Islet precursor cell (in vitro differentiated cells): ENCODE measurements at places on chromosomes 4 and X.

- no peak for DNase-seq
Observed at GRCh38 chr4:120829113-120829831, 93.3 kb downstream of the PRDM5 start.

DNA sequence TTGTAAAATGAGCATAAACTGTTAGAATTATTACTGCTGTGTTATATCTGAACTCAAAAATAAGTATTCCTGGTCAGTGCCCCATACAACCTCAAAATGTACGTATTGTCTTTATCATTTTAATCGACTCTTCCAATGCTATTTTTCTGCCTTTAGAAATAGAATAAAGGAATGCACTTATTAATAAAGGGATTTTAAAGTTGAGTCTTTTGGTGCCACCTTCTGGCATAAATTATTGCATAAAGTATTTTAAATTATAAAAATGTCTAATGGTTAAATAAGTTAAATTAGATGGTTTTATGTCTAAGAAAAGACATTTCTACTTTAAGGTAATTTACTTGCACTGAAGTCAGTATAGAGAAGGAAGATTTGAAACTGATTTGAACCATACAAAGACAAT is 424.0 kb upstream of the NDST4 start:
- no peak for DNase-seq

GRCh38 chrX:133586443-133586842 is 171.2 kb upstream of the GPC4 start:
- no peak for DNase-seq

- no peak for DNase-seq
Observed at GRCh38 chr4:139247700-139248238, 32.3 kb downstream of the MGARP start.

DNA sequence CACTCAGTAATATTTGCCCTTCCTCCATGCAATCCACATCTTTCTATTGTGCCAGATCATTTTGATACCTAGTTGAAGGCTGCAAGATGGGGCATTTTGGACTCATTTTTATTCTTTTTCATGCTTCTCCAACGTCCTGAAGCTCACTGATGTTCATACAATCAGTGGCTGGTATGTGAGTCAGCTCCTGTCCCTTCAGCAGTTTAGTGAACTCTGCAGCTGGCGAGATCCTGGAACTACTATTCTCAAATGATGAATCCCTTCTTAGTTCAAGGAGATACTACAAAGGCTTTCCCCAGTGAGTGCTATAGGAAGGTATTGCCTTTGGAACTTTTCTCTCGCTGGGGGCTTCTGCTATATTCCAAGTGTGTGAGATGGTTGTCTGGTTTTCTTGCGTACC is 9.6 kb upstream of the CCDC149 start:
- DNase-seq, result no peak

GRCh38 chr4:143721317-143721716 is 20.8 kb upstream of the FREM3 start:
- DNase-seq, result no peak

GRCh38 chr4:102596532-102596931 is 95.4 kb downstream of the NFKB1 start:
- DNase-seq, result no peak

DNA sequence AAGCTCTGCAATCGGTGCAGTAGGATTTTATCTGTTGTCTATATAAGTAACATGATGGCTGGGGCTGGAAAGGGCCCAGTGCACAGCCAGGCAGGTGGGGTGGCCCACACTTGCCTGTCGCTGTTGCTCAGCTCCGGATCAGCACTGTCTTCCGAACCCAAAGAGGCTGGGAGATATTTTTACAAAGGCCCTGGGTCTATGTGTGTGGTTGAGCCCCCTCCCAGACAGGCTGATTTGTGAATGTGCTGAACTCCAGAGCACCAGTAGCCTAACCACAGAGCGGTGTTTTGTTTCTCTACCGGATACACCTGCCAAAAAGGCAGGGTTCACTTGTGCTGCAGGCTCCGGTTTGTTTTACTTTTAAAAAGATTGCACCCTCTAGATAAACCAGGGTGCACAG is 33.5 kb upstream of the CHRNA9 start:
- DNase-seq, result no peak

DNA sequence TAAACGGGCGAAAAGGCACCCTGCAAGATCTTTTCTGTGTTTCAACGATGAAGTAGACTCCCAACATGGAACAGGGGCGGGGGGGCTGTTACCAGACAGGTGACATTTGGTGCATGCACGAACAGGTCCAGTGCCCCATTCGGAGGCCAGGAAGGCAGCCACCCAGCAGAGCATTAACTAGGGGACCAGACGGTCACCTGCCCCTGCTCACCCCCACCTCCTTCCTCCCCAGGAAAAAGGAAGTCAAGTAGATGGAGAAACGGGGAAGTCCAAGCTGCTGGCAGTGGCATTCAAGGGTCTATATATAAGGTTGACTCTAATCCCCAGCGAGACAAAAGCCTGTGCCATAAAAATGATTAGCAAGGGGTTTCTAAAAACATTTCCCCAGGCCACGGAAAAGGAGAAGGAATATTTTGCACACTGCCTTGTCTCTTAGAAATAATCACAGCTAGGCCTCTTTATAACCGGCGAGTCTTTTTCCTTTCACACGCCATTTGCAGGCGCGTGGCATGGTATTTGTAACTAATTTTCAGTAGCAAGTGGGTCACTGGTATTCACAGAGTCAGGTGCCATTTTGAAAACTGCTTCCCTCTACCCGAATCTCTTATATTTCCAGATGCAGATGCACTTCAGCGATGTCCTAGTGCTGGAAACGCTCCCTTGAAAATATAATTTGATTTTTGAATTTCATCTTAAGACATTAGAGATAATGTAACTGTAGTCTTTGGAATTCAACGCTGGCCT is 1.2 kb upstream of the TMSB4X start:
- no peak for DNase-seq

DNA sequence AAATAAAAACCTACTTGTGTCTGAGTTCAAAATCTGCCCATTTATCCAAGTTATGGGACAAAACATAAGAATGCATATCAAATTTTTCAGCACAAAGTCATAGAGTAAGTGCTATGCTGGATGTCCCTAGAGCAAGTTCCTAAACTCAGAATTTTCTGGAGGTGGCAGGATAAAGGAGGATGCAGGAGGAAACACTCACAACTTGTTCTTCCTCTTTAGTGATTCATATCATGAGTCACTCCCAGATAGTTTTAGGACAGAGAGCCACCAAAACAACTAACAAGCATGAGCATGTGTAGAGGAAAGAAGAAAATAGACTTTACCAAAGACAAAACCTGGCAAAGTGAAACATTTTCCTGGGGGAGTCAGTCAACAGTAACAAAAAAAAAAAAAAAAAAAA is 302.7 kb downstream of the KCTD8 start:
- DNase-seq, result no peak

DNA sequence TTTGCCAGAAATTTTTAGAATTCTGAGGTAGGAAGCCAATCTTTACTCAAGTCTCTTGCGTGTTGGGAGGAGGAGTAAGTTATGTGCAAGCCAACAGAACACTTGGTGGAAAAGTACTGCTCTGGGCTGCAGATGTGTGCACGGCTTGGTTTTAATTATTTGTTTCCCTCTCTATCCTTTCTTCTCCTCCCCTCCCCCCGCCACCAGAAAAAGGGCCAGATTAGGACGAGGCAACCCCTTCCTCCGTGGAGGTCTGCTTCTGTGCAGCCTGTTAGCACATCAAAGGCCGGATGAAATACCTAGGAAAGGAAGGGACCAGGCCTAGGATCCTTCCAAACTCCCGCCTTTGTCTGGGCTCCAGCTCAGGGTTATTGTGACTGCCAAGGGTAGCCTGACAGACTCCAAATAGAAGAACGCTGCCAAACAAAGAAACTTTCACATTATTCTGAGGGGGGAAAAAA is 1.0 kb upstream of the PGRMC1 start:
- peak; percentile 61 for DNase-seq

DNA sequence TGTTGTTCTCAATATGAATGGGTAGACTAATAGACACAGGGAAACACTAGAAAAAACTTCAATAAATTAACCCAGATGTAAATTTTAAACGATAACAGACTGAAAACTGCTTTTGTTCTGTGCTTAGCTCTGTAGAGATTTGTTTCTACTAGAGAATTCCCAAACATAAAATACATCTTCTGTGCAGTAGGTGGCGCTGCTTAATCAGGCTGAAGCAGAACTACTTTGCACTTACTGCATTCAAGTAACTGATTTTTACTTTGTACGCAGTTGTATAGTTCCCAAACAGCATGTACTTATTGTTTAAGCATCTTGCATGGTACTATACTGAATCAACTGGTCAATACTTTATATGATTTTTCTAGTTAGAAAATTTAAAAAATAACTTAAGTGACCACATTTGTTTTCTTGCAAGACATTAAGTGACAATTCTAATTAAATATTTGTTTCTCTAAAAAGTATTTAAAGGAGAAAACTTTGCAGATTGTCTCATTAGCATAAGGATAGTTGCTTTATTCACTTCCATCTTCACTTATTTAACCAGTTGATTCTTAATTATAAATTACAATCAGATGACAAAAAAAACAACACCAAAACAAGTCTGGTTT is 490.6 kb downstream of the IL15 start:
- peak; percentile 55 for DNase-seq

DNA sequence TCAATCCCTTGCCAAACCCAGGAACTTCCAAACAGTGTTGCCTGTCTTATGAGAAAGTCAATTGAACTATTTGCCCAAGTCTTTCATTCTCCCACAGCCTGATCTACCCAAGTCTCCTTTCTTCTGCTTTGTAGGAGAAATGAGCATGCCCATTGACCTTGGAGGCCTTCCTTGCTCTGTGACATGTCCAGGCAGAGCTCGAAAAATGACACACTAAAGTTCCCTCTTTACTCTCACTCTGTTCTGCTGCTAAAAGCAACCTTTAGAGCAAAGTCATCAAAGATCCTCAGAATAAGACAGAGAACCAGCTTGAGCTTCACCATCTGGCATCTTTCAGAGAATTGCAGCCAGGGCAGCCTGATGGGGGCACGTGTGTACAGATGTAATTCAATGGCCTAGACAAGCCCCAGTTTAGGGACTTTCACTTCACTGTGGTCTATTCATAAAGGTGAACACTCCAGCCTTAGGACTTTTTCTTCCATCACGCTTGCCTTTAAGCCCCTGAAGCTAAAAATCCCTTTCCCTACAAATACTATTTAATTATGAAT is 136.4 kb downstream of the AMELX start:
- no peak for DNase-seq

DNA sequence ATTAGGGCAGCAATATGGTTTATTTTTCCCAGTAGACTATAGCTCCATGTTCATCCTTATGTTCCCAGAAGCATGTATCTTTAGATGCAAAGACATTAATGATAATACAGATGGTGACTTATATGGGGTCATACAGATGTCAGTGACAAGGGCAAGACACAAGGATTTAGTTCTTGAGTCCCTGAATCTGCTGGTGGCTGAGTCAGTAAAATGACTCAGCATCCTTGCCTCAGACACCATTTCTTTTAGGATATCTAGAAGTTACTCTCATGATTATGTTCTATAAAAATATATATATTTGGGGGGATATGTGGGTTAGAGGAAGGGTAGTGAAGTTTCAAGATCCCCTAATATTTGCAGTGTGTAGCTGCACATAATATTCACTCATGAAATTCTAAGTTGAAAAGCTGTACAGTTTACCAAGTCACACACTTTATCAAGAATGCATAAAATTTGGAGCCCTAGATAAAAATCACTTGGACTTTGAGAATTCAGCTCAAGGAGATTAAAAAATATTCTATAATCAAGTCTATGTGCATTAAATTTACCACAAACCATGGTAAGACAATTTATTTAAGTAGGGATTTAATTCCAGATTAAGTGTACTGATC is 101.9 kb downstream of the LNX1 start:
- no peak for DNase-seq

DNA sequence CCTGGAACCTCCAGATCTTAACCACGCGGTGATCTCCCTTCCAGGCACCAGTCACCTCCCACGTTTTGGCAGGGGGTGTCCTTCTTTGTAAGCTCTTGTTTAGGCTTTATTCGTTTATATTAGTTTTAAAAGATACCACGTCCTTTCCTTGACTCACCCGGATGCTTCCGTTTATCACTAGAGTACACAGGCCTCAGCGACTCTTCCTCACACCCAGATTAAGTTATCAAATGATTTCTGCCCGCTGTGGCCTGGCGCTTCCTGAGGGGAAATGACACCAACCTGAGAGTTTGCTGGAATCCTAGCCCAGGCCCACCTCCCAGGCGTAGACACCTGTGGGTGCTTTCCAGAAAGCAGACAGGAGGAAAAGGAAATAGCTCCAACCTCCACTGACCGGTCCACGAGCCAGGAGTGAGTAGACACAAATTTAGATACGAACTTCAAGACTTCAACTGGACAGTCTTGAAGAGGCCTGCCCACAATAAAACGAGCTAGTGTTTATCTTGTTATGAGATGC is 756 bp upstream of the ADAMTS3 start:
- DNase-seq, result no peak

DNA sequence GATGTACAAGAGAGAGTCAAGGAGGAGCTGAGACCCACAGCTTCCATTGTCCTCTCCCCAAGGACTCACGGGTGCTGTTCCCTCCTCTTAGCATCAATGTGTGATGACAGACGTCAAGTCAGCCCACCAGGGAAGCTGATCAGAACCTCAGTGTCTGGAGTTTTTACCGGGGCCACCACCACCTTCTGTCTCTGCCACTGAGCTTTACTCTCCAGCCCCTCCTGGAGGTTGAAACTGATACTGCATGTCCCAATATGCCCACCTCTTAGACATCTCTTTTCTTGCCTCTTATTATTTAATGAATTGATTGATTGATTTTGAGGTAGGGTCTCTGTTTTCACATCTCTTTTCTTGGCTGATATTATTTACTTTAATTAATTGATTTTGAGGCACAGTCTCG is 10.3 kb upstream of the AKAP17A start:
- peak; percentile 57 for DNase-seq

GRCh38 chrX:928606-929005 is 283.8 kb downstream of the CRLF2 start:
- DNase-seq, result no peak

DNA sequence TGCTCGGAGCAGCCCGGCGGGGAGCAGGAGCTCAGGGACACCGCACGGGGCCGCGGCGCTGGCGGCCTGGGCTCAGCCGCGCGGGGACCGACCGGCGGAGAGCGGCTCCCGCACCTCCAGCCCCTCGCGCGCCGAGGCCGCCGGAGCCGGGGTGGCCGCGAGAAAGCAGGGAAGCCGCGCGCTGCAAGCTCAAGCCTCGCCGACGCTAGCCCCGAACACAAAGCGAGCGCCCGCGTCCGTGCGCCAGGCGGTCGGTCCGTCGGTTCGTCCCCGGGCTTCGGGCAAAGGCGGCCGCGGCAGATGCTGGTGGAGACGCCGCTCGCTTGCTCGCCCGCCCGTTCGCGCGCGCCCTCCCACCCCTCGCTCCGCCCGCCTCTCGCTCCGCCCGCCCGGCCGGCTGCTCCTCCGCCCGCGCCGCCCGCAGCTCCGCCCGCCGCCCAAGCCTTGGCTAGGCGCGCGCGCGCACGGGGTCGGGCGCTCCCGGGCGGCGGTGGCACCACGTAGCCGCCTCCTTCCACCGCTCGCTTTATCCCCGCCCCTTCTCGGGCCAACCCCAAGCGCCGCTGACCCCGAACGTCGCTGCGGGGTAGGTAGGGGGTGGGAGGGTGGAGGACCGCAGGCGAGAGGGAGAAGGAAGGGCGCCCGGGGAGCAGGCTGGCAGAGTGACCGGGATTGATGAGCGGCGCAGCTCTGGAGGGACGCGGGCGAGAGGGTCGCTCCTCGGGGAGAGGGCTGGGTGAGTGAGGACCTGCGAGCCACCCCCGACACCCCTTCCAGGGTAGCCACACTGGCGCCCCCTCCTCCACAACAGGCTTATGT is at the start of gene TSPAN5:
Gene TSPAN5, minus strand, starts transcription at position 325 of the 819 bp plus-strand sequence.
- peak; percentile 91 for DNase-seq
